ENCODE measurements at places on chromosomes 4 and X.

DNA sequence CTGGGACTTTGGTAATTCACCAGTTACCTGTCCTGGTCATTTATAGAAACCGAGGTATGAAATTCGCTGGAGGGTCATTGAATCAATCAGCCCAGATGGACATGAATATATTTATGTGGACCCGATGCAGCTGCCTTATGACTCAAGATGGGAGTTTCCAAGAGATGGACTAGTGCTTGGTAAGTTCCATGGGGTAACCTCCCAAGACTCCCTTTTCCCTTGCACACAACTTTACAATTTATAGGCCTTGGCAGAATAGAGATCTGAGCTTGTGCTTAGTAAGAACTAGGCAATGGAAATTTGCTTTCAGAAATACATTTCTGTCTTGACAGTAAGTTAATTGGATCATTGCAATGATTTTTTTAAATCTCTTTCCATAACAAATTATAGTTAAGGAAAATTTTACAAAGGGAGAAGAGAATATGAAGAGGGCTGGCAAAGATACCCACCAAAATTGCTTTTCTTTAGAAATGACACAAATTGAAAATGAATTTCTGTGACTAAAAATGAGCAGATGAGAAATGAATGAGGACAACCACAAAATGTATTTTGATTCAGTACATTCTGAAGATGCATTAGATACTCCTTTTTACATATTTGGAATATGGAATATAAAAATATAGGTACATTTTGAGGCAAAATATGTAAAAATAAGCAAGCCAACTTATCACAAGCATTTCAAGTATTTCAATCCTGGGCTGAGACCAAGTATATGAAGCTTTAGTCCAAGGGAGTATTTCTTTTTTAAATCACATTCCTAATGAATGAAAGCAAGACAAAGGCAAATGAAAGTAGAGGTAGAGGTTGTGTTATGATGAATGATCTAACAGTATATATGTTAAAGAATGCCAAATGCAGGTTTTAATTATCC is 45.9 kb downstream of the PDGFRA start:
- no peak for DNase-seq

- no peak for DNase-seq
Measured at GRCh38 chr4:41853973-41854372, 81.3 kb upstream of the TMEM33 start.

- DNase-seq, result no peak
Measured at GRCh38 chr4:149791851-149792250, 23.8 kb downstream of the IQCM start.

- DNase-seq, result no peak
Measured at GRCh38 chrX:2391869-2392606, 108.7 kb downstream of the DHRSX start.

DNA sequence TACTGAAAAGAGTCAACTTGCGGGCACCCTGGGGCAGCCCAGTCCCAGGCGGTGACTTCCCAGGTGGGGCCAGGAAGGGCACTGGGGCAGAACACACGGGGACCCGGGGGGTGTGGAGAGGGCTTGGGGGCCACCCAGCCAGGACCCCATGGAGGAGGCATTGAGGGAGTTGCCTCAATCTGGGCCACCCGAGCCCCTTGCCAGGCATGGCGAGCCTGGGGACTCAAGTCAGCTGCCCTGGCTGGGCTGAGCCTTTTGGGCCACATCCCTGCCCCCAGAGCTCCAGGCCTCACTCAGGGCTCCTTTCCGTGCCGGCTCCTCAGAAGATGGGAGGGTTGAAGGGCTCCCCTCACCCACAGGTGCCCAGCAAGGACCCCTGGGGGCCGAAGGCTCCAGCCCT is 6.6 kb upstream of the CPLX1 start:
- DNase-seq, result no peak

GRCh38 chr4:102627831-102628523 is 126.8 kb downstream of the NFKB1 start:
- DNase-seq, result no peak

DNA sequence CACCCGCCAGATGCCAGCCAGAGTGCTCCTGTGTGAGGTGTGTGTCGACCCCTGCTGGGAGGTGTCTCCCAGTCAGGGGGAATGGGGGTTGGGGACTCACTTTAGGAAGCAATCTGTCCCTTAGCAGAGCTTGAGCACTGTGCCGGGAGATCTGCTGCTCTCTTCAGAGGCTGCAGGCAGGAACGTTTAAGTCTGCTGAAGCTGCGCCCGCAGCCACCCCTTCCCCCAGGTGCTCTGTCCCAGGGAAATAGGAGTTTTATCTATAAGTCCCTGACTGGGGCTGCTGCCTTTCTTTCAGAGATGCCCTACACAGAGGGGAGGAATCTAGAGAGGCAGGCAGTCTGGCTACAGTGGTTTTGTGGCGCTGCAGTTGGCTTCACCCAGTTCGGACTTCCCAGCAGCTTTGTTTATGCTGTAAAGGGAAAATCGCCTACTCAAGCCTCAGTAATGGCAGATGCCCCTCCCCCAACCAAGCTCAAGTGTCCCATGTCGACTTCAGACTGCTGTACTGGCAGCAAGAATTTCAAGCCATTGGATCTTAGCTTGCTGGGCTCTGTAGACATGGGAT is 80.8 kb downstream of the CCSER1 start:
- no peak for DNase-seq

DNA sequence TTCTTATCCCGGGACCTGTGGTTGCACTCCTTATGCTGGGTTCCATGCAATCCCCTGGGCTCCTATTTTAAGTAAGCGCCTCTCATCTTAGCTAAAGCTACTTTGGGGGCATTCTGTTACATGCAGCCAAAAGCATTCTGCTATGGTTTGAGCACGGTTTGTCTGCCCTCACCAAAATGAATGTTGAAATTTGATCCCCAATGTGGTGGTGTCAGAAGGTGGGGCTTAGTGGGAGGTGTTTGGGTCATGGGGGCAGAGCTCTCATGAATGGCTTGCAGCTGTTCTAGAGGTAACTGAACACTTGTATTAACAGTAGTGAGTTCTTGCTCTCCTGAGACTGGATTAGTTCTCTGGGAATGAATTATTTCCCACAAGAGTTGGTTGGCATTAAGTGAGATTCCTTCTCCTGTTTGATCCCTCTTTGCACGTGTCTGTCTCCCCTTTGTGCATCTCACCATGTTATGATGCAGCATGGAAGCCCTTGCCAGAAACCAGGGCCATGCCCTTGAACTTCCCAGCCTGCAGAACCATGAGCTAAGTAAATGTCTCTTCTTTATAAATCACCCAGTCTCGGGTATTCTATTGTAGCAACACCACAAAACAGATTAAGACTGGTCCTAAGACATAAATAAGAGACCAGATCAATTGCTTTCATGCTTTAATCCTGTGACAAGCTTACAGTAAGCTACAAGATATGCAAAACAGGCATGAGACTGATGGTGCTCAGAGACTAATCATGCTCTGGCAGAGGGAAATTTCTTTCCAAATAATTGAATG is 141.8 kb downstream of the TSPAN5 start:
- DNase-seq, result no peak

GRCh38 chr4:155854582-155855226 is 11.4 kb downstream of the ASIC5 start:
- no peak for DNase-seq

- no peak for DNase-seq
Measured at GRCh38 chr4:122539861-122540465, 80.9 kb downstream of the IL21 start.

DNA sequence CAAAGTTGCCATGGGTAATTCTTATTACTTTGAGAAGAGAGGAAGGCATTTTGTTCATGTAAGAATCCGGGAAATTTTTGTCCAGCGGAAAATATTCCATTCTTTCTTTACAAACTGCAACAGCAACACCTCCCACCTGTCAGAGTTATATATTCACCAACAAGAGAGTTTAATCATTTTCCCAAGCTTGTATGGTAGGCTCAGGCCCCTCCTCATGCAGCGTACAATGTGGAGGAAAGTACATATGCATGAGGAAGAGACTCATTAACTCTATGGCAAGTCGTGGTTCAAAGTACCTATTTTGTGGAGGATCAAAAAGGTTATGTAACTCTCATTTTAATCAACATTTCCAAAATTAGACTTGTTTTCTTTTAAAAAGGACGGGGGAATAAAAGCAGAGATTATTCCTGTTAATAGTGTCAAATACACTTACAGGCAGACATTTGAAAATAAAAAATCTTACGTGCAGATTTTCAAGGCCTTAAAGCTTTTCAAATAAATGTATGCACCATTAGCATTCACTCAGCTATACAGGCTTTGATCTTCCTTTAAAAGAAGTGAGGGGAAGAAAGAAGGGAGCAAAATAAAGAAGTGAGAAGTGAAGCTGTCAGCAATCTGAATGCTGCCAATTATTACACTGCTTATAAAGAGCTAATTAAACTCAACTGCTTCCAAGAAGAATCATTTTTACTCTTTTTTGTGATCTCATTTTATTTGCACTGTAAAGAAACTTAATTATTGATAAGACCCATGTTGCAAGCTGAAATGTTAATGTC is 204.8 kb downstream of the FAT4 start:
- DNase-seq, result no peak

DNA sequence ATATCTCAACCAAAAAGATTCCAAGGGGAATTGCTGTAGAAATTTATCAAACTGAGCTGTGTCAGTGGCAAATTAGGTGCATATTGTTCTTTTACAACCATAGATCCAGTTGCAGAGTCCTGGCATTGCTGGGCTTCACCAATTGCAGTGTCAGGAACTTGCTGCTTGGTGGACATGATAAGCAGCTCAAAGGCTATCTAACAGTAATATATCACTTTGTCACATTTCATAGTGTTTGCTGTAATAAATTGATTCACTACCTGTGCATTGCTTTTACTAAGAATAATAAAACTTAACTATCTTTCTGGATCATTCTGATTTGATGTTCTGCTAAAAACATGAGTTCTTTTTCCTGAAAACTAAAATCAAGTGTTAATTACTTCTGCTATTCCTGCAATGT is 30.9 kb upstream of the ACE2 start:
- DNase-seq, result no peak

DNA sequence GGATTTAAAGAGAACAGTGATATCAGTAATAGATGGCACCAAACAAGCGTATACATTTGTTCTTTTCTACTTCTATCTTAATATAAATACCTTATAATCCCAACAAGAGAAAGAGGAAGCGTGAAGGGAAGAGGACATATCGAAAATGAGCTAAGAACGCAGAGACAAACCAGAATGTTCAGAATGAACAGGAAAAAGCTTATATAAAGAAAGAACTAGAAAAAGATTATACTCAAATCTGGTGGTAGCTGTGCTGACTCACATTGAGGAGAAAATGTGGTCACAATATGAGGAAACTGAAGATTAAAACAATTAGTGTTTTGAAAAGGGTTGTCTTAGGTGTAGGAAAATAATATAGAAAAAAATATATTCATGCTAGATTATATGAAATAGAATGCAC is 2.0 kb upstream of the GPR34 start:
- no peak for DNase-seq

DNA sequence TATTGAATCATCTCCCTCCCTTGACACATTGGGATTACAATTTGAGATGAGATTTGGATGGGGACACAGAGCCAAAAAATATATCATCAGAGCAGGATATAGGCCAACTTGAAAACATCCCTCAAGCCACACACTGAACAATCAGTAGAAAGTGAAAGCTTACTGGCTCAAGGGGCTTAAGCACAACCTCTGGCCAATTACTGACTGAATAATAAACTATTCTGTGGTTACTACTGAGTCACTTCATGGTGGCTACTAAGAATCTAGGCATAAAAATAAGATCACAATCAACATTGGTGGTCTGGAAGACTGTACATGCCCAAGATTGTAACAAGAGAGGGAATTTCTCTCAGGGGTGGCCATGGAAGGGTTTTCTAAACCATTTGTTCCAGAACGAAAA is 27.4 kb upstream of the GPR174 start:
- no peak for DNase-seq

- DNase-seq, result no peak
Measured at GRCh38 chr4:74968456-74969164, 35.7 kb downstream of the PARM1 start.

DNA sequence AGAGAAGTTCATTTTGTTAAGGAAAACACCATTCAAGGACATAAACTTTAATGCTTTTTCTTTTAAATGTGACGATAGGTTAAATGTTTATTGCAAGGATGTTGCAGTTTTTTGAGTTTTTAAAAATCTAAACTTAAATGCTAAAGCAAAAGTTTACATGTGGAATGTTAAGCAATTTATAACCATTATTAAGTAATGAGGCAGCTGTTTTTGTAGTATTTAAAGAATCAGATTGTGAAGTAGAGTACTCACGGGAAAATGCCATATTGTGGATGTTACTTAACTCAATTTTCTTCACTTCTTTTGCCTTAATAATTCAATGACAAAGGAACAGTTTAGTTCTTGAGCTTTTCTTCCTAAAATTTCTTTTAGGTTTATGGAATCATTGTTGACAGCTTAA is 43.5 kb downstream of the UBE2K start:
- DNase-seq, result no peak

- DNase-seq, result peak; percentile 56
Measured at GRCh38 chr4:77240469-77241066, 83.6 kb downstream of the CCNG2 start.

- no peak for DNase-seq
Measured at GRCh38 chrX:137387646-137388045, 178.3 kb upstream of the ZIC3 start.

DNA sequence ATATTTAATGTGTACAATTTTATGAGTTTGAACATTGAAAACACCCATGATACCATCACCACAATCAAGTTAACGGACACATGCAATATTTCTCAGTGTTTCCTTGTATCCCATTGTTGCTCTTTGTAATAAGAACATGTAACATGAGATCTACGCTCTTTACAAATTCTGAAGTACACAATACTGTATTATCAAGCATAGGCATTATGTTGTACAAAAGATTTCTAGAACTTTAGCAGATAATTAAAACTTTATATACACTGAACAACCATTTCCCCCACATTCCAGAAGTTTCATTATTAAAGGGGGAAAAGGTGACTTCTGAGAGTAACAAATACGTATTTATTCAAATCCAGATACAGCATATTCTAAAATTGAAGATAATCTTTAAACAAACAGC is 114.5 kb downstream of the SLC10A7 start:
- no peak for DNase-seq
